GOT3 (cell line): ENCODE measurements at places on chromosomes 7 and 10.

- DNase-seq = no peak
Measured at GRCh38 chr10:112203328-112204076, 19.9 kb upstream of the GPAM start.

DNA sequence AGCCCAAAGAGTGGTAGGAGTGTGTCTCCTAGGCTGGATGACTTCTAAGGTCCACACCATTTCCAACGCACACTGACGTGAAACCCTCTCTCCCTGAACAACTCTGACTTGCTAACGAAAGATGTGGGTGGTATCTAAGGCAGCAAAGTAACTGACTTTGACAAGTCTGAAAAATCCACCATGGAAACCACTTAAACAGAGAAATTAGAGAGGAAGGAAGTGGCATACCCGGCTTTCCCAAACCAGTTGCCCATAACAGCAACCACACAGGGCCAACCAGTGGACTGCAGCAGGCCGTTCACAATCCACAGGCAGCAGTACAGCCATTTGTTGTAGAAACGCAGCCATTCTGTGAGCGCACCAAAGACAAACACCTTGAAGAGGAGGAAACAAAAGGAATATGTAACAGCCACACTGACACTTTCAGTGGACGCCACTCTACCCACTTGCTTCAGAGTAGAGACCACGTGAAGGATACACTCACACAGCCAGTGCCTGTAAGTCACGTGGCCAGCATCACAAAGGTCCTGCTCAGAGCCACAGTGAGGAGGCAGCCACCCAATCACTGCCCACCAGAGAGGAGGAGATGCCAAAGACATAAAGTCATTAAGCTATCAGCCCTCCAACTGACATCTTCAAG, 39.8 kb downstream of the SLC37A3 start:
- DNase-seq = no peak

DNA sequence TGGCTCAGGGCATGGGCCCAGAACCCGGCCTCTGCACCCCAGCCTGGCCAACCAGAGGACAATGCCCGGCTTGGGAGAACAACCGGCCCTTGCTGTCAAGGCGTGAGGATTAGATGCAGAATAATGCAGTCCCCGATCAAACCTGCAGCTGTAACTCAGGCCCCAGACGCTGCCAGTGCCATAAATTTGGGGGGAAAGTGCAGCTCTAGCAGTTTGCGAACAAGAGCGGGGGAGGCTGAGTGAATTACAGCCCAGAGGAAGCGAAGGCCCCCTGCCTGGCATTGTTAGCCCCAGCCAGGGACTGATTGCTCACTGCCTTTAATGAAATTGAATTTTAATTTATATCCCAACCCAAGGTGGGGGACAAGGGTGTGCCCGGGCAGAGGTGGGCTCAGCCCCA, 38.0 kb upstream of the GNA12 start:
- no peak for DNase-seq

DNA sequence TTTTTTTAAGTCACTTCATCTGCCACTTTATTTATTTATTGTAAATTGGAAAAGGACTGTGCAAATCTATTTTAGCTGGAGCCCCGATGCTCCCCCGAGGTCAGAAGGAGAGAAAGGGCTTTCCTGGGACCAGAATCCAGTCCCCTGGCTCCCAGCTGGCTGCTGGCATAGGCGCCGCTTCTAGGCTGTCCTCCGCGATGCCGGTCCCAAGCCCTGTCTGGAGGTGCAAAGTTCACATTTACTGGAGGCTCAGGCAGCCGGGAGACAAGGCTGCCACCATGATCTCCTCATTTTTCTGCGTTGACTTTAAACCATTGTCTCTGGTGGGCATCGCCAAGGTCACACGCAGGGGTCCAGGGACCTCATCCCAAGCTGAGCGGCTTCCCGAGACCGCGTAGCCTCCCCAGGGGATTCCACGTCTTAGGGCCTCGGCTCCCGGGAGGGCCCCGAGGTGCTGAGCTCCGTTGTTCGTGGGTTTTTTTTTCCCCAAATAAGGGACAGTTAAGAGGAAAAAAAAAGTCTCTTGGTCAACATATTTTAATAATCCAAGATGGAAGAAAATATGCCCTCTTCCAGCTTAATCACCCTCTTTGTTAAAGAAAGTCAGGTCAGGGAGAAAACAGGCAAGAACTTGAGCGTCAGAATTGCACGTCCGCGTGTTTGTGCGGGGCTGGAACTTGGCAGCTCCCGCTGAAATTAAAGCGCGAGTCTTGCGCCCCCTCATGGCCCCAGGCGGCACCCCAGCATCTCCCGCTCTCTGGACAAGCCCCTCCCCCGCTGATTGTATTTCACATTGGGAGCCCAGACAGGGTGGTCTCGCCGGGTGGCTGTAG, 11.9 kb downstream of the RGR start:
- DNase-seq = no peak

- DNase-seq = no peak
Measured at GRCh38 chr7:141527076-141527475, 24.1 kb upstream of the AGK start.

DNA sequence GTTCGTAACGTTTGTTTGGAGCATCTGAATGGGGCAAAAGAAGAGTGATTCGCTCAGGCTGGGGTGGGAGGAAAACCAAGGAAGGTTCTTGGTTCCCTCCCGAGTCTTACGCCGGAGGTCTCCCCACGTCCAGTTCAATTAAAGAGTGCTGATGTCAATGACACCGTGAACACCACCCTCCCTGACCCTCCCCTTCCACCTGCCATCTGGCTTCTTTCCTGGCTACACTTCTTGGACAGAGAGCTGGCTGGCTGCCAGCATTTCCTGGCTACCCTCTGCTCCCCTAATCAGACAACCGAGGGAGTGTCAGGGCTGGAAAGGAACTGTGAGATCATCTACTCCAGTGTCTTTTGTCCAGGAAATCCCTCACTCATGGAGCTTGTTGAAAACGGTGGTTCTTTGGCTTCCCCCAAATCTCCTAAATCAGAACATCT, 24.1 kb upstream of the FFAR4 start:
- no peak for DNase-seq
